Activated T-helper 1 cell treated with anti-CD3 and anti-CD28 coated beads, Interleukin-12 subunit alpha, Interleukin-12 subunit beta, Interleukin-2, Interleukin-4 antibody, amounts not matched to agents 30 ng/mL and 10 ng/mL and 1 ng/mL, durations not matched to agents 14 hours and 24 hours and 36 hours (primary cell): ENCODE measurements at places on chromosomes 3 and 15.

GRCh38 chr3:113157408-113158030, 53.8 kb upstream of the BOC start:
- H3K4me3 ChIP-seq: no peak overlapping the region
- H3K4me1 ChIP-seq: no peaks in the 10 kb centered on the region
- DNase-seq: no peak
- H3K36me3 ChIP-seq: no peaks in the 10 kb centered on the region
- no peak overlapping the region for H3K27ac ChIP-seq
- peaks cover 6% of the 10 kb centered on the region for H3K27me3 ChIP-seq

DNA sequence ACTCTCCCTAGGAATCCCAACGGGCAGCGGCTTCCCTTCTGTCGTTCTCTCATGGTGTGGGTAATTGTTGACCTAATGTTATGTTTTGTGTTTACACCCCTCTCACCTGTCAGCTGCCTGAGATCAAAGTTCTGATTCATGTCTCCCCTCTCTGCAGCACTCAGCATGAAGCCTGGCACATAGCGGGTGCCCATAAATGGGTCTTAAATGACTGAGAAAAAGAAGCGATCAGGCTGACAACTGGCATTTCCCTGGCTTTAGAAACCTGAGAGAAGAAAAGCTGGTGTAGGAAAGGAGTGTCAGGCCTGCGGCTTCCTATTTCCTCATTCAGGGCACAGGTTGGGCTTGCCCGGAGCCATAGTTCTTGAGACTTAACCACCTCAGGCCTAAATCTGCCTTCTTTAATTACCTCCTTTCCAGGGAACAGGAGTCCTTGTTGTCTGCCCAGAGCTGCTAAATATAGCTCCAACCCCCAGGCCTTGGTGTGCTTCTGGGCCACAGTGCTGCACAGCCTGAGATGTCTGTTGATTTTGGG, 31.8 kb downstream of the LPP start:
- peaks cover 45% of the 10 kb centered on the region for H3K4me1 ChIP-seq
- H3K4me3 ChIP-seq: no peak overlapping the region
- no peak for DNase-seq

DNA sequence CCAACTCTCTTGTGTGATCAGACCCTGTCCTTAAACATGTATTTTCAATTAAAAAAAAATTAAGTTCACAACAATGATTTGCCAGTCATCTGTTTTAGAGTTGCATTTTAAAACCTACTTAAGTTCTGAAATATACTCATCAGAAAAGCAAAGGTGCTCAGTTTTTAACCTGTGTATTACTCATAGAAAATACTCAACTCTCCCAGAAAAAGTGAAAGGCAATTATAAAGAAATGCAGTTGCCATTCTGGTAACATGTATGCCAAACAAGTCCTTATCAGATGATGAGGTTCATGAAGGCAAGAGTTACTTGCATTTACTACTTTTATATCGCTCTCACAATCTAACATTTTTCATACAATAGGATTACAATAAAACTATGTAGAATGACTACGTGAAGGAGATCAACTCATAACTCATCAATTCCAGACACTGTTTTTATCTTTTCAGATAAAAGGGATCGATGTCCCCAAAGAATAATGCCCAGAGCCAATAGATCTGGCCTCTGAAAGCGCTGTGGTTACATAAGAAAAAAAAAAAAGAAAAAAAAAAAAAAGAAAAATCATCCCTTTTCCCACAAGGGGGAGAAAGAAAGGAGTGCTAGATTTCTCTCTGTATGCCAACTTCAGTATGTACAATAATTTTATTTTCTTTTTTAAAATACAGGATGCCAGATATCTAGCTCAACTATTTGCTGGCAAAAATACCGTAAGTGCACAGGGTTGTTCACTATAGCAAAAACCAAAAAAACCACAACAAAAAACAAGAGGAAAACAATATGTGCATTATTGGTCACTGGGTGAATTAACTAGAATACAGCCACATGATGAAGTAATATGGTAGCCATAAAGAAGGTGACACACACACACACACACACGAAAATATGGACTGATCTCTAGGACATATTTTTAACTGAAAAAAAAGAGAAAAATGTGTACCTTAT, 137.4 kb downstream of the NR1I2 start:
- no peaks in the 10 kb centered on the region for H3K27me3 ChIP-seq
- no peak overlapping the region for H3K4me3 ChIP-seq
- DNase-seq: no peak
- no peak overlapping the region for H3K27ac ChIP-seq
- peaks cover 10% of the 10 kb centered on the region for H3K4me1 ChIP-seq

- no peak overlapping the region for H3K27ac ChIP-seq
- peaks cover 8% of the 10 kb centered on the region for H3K27me3 ChIP-seq
- H3K4me1 ChIP-seq: no peaks in the 10 kb centered on the region
- DNase-seq: no peak
- H3K36me3 ChIP-seq: no peaks in the 10 kb centered on the region
Measured at GRCh38 chr3:134992180-134992579, 197.1 kb downstream of the EPHB1 start.

DNA sequence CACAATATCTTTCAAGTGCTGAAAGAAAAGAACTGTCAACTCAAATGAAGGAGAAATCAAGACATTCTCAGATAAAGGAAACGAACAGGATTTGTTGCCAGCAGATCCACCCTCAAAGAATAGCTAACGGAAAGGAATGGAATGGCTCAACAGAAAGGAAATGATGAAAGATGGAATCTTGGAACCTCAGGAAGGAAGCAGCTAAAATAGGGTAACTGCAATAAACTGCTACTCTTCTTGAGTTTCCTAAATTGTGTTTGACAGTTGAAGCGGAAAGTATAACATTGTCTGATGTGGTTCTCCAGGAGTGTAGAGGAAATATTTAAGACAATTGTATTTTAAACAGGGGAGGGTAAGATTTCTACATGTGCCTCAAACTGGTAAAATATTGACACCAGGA, 22.0 kb downstream of the PRR23E start:
- no peaks in the 10 kb centered on the region for H3K36me3 ChIP-seq
- no peak overlapping the region for H3K4me3 ChIP-seq
- no peak for DNase-seq
- no peak overlapping the region for H3K27ac ChIP-seq
- no peaks in the 10 kb centered on the region for H3K4me1 ChIP-seq
